Breast epithelium (tissue), 4 donors: ENCODE measurements at places on chromosomes 7 and 10. TPM values are rescaled to one million over a fixed set of nuclear protein-coding genes. Genes with fewer than 3 reads are reported as not detected.
A peak's percentile ranks its signal among the peaks of the same experiment; 100 is the strongest.

DNA sequence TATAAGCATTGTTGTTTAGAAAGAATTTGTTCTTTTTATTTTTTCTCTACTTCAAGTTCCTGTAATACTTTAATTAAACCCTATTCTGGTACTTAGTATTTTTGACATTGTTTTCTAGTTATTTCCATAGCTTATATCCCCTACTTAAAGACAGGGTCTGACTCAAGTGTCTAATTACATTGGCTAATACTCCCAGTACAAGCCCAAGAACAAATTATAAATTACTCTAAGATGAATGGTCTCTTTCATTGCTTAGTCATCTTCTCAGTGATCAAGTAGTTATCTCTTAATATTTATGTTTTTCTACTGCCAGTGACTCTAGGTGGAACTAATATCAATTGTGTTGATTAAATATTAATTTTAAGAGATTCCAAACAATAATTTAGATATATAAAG is 21.6 kb downstream of the AHR start:
- no peaks in the 10 kb centered on the region for H3K27me3 ChIP-seq
- no peaks in the 10 kb centered on the region for H3K36me3 ChIP-seq
- peak overlapping the region; percentile 8 for H3K27ac ChIP-seq
- no peak overlapping the region for H3K4me3 ChIP-seq
- no peak for DNase-seq

DNA sequence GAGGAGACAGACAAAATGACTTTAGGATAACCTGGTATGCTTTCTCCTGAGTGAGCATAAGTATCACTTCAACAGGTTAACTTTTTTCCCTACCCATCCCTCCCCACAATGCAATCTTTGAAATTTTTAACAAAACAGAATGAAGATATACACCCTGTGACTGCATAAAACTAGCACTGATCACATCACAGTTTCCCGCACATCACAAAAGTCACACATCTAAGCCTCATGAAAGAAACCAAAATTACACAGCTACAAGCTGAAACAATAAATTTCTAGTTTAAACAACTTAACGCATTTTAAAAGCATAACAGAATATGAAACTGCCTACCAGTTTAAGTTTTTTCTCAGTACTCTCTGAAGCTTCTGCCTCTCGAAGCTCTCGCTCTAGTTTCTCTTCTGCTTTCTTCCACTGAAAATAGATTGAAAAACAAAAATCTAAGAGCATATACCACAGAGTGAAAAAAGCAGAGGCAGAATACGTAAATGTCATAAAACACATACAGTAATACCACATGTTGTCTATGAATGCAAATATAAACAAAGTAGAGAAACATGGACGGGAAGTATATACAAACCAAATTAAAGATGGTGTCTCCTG is 18.1 kb downstream of the NOC3L start:
- H3K27ac ChIP-seq: no peak overlapping the region
- DNase-seq: no peak
- H3K27me3 ChIP-seq: no peaks in the 10 kb centered on the region
- H3K4me1 ChIP-seq: no peaks in the 10 kb centered on the region
- H3K36me3 ChIP-seq: peaks cover 18% of the 10 kb centered on the region

GRCh38 chr7:134804351-134804750 is 24.9 kb downstream of the CALD1 start:
- DNase-seq: no peak
- no peak overlapping the region for H3K4me3 ChIP-seq
- no peaks in the 10 kb centered on the region for H3K27me3 ChIP-seq
- no peak overlapping the region for H3K27ac ChIP-seq
- no peaks in the 10 kb centered on the region for H3K36me3 ChIP-seq

DNA sequence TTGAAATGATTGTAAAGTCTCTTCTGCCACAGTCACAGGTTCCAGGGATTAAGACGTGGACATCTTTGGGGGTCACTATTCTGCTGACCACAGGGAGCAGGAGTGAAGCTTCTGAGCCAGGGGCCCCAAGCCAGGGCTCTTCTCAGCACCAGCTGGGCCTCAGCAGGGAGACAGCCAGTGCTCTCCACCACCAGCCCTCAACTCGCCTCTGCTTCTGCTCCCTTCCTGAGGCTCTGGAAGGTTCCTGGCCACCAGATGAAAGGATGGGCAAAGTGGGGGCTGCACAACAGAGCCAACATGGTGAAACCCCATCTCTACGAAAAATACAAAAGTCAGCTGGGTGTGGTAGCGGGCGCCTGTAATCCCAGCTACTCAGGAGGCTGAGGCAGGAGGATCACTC is 11.2 kb upstream of the CRYGN start:
- no peaks in the 10 kb centered on the region for H3K4me1 ChIP-seq
- H3K27ac ChIP-seq: no peak overlapping the region
- H3K27me3 ChIP-seq: no peaks in the 10 kb centered on the region
- DNase-seq: no peak
- no peak overlapping the region for H3K4me3 ChIP-seq
- no peaks in the 10 kb centered on the region for H3K36me3 ChIP-seq

DNA sequence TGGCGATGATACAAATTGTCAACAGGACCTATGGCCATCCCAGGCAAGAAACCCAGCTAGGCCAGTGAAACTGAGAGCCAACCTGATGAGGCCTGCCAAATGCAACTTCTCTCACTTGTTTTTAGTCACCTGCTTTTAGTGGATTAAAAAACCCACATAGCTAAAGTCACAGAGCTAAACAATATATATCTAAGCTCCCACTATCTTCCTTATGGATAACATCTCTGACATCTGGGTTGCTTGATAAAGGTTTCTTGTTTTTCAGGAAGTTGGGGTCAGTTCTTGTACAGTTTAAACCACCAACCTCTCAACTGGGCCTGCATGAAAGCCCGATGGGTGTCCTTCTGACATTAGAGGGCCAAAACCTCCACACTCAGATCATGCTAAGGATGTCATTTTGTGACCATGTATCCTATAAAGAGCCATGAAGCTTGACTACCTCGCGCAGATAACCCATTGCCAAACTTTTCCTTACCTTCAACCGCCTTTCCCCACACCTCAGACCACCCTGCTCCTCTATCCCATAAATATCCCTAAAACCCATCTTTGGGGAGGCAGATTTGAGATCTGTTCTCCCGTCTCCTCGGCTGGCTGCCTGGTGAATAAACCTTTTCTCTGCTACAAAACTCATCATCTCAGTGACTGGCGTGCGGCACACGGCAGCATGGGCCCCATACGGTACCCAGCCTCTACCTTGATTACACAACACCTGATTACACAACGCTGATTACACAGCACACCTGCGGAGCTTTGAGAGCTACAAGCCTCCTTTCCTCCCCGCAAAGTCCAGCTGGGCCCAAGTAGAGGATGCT is 797 bp upstream of the STMP1 start:
- peak overlapping the region; percentile 97 for H3K4me3 ChIP-seq
- no peaks in the 10 kb centered on the region for H3K36me3 ChIP-seq
- no peaks in the 10 kb centered on the region for H3K4me1 ChIP-seq
- H3K27ac ChIP-seq: peak overlapping the region; percentile 99

The CYP2C19 gene
- not detected for total RNA-seq

The GOLGA7B gene
- total RNA-seq: 3.2 TPM

The PRSS2 gene
- not detected for total RNA-seq

The LIPJ gene
- 2.5 TPM for total RNA-seq
